Skin of body (tissue), 3 donors: ENCODE measurements at places on chromosomes 7 and 10. TPM values are rescaled to one million over a fixed set of nuclear protein-coding genes. Genes with fewer than 3 reads are reported as not detected.

CD36 gene
- total RNA-seq = 589 TPM

HOXA1 gene
- 0.59 TPM for total RNA-seq

KCNIP2 gene
- 5.7 TPM for total RNA-seq

SLC16A12 gene
- 1.7 TPM for total RNA-seq

FGFR2 gene
- total RNA-seq = 141 TPM

ASB15 gene
- total RNA-seq = 0.59 TPM

KCND2 gene
- 0.79 TPM for total RNA-seq

SEMA3C gene
- total RNA-seq = 103 TPM

CAMK2B gene
- total RNA-seq = 2.2 TPM

EFCAB10 gene
- not detected for total RNA-seq

TDRD1 gene
- 0.20 TPM for total RNA-seq

DNA sequence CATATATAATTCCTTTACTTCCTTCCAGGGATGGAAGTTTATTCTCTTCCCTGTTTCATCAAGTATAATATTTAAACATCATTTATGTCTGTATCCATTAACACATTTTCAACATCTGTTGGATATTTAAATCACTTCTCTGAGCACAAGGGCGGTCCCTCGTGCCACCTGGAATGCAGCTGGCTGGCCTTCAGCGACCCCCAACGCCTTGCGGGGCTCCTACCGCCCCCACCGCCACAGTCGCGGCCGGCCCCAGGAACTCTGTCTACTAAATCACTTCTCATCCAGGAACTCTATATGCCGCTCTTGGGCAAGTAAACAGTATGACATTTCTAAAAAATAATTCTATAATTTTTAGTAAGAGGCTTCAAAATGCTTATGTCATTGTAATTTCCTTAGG is 221.1 kb upstream of the PTN start:
- DNase-seq = no peak

DNA sequence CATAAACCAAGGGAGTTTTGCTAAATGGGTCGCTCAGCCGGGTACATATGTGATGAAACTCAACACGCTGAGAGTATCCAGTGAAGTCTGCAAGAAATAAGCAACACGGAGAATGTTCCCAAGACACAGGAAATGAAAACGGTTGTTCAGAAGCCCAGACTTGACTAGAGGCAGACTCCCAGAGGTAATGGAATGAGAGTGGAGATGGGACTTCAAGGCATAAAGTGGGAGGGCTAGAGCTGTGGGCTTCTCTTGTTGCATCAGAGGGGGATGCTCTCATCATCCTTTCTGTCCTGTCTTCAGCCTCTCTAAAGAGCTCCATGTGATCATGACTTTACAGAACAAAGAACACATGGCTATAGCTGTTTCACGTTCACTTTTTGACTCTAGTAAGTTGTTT is 88.3 kb downstream of the BAMBI start:
- no peak for DNase-seq

DNA sequence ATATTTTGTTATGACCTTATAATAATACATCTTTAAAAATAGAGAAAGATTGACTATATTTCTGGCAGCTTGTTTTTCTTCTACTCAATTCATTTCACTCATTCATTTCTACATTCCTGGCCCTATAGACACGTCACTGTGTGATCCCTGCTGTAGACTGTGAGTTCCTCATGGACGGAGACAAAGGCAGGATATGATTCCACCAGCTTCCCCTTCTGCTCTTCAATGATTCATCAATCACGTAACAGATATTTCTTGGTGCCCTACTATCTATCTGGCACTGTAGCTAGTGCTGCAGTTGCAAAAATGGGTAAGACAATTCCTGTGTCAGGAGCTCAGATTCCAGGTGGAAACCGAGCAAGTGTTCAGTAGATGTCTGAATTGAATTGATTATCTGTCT is 415.0 kb downstream of the SFMBT2 start:
- DNase-seq = no peak

- no peak for DNase-seq
Observed at GRCh38 chr10:132614431-132615340, 77.1 kb downstream of the INPP5A start.

- DNase-seq = no peak
Observed at GRCh38 chr7:115054478-115055065, 132.7 kb downstream of the MDFIC start.

DNA sequence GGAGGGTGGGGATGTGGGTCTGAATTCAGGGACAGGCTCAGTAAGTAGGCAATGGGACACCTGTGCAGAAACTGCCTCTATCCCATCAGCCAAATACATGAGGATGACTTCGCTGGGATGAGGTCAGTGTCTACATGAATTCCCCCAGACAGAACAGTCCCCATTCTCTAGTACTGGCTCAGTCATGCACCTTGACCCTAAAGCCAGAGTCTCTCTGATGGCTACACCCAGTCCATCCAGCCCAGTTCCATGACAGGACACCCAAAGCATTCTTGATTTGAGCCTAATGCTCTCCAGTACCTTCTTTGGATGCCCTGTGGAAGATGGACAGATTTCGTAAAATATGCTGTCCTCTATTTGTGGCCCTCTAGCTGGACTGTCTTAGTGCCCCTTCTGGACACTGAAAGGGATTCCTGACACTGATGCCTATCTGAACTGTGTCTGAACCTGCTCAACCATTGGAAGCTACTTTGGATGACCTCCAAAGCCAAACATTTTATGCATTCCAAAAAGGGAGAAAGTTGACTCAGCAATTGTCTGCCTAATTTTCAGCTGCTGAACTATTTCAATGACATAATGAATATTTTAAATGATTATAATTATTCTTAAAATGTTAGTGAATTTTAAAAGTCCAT is 14.6 kb downstream of the SFRP4 start:
- DNase-seq = peak; percentile 3

GRCh38 chr10:102501201-102502028 is 1.1 kb downstream of the ACTR1A start:
- DNase-seq = peak; percentile 66

GRCh38 chr7:70148997-70149396 is 550.7 kb downstream of the AUTS2 start:
- no peak for DNase-seq

- no peak for DNase-seq
Observed at GRCh38 chr10:7117177-7117799, 293.5 kb downstream of the SFMBT2 start.

- no peak for DNase-seq
Observed at GRCh38 chr10:98076086-98076485, 45.7 kb upstream of the CRTAC1 start.

GRCh38 chr7:117112640-117113039 is 159.3 kb downstream of the ST7 start:
- no peak for DNase-seq

DNA sequence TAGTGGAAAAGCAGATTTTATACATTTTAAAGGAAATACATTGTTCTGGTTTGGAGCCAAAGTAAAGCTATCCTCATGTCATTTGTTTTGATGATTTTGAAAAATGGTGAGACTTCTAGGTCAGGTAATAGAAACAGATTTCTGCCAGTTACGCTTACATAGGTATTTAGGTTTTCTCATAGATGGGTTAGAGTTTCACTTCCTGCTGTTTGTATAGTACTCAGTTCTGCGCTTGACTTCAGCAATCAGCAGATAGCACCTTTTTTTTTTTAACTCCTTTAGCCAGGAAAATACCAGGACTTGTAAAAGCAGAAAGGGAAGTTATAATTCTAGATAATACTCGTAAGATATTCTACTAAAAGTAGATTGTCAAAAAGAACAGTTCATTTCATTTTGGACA is 209.8 kb upstream of the POM121L12 start:
- no peak for DNase-seq

DNA sequence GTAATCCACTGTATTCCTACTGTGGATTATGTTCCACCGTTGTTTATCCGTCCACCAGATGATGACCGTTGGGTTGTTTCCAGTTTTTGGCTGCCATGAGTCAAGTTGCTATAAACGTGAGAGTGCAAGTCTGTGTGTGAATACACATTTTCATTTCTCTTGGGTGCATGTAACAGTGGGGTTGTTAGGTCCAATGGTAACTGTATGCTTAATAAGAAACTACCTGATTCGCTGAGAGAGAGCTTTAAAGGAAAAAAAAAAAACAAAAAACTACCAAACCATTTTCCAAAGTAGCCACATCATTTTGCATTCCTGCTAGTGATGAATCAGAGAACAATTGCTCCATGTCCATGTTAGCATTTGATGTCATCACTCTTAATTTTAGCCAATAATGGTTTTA is 15.9 kb downstream of the UBN2 start:
- no peak for DNase-seq

- DNase-seq = peak; percentile 74
Observed at GRCh38 chr7:138000081-138000701, 1.7 kb downstream of the CREB3L2 start.

DNA sequence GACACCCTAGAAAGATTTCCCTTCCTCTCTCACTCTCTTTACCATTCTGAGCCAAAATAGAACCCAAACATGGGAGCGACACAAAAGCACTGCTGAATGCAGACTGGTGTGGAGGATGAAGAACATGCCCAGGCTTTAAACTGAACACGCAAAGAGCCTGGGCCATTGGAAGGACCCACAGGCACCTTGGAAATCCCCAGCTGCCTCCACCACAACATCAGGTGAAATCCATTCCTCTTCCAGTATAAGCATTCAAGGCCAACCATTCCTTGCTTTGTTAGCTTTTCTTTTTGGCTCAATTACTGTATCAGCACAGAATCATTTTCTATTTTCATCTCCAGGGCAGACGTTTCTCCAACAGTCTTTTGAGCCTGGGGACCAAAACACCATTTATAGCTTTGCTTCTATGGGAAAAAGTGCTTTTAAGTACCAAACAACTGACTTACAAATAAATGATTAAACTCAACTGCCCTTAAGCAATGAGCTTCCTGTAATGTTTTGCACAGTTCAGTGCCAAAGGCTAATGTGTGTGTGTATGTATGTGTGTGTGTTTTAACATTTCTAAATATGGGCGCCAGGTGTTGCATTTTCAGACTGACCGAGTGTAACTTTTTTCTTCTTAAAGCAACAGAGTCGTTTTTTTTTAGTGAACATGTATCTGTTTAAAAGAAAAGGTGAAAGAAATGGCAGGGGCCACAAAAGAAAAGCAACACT is 16.2 kb upstream of the BLNK start:
- peak; percentile 52 for DNase-seq

- DNase-seq = no peak
Observed at GRCh38 chr10:132429281-132430230, 32.6 kb downstream of the PWWP2B start.

GRCh38 chr7:105309235-105310169 is 79.2 kb downstream of the SRPK2 start:
- DNase-seq = no peak

GRCh38 chr10:101244321-101245050 is 15.2 kb upstream of the LBX1 start:
- peak; percentile 59 for DNase-seq
